ENCODE measurements at places on chromosomes 2 and 18.
A peak's percentile ranks its signal among the peaks of the same experiment; 100 is the strongest.

DNA sequence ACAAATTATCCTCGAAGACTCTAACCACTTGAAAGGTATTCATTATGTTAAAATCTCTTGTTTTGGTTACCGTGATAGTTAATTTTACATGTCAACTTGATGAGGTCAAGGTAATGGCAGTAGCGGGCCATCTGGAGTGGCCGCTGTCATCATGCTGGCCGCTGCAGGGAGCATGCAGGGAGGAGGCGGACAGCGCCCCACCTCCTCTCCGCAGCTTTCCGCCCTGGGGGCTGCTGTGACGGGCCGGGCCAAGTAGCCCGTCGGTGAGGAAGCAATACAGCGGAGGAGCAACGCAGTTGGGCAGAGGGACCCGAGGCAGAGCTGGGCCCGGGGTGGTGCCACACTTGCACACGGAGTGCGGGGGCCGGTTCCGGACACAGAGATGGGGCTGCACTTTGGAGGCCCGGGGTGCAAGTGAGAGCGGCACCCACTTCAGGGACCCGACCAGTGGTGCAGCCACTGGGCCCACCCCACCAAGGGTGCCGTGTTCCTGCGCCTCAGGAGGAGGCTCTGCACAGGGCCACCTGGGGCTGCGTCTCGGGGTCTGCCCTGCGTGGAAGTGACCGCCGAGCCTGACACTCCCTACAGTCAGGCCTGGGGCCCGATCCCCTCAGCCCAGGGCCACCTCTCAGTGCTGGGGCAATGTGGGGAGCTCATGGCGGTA lies 452.4 kb downstream of the LRATD1 start:
- no peak for DNase-seq

DNA sequence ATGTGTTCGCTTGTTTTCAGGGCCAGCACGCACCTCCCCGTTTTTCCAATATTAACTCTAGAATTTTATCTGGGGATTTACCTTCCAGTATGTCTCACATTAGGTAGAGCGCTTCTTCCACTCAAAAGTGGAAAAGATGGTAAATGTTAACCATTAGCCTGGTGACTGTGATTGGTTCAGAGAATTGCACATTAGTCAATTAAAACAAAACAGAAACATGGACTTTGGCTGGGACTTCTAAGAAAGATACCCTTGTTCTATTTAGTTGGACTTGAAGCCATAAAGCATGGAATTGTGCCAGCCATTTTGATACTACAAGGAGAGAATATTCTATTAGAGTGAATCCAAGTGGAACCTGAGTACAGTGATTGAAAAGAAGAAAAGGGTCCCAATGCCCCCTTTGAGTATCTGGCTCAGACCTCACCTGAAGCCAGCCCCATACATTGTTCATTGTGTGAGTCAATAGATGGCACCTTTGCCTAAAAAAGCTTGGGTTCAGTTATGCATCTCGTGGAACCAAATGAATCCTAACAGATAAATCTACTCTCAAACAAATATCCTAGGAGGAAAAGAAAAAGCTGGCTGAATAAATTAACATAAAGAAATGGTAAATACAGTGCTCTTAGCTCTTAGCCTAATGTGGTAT lies 354.3 kb downstream of the IRS1 start:
- DNase-seq = peak; percentile 26

DNA sequence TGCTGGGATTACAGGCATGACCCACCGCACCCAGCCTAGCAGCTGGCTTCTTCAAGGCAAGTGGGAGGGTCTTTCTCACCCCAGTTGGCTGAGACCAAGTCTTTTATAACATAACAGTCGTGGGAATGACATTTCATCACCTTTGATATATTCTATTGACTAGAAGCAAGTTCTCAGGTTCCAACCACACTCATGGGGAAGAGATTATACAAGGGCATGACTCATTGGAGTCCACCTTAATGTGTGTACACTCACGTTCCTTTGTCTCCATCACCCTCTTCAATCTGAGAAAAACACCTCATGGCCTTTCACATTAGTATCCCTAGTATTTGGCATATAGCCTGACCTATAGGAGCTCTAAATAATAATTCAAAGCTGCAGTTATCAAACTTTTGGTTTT lies 2.8 kb upstream of the BBS5 start:
- DNase-seq = no peak

DNA sequence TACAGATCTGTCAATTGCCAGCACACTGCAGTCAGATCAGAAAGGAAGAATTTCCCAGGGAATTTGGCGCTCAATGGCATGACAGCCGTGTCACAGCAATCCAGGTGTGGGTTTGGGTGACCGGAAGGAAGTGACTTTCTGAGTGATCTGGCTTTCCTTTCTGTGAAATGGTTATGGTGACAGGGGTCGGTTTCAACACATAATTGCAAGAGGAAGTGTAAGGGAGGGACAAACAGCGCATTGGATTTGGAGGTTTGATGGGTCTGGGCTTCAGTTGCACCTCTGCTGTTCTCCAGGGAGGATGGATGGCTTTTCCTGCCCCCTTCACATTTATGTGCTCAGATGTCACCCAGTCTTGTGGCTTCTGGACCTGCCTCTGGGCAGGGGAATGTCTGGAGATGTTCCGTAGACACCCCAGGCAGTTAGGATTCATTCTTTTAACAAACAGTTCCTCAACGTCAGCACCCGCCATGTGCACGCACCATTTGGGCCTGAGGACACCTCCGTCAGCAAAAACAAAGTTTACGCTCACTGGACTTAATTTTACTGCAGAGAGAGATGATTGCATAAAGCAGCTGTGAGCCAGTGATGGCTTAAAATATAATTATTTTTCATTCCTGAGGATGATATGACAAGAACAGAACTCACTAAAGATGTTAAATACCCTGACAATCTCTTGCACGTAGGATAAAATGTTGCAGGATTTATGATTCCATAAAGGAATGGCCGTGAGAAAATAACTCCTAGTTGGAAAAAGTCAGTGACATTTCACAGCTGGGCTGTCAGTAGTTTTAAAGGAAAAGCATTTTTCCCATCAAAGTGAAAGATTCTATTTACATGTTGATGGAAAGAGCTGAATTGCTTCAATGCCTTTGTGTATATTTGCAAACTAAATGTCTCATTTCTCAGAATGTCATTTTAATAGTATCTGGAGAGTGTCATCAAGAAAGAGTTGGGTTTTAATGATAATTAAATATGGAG lies 36.9 kb downstream of the MBP start:
- no peak for DNase-seq

GRCh38 chr2:160208655-160209515 lies 8.8 kb upstream of the ITGB6 start:
- no peak for DNase-seq

DNA sequence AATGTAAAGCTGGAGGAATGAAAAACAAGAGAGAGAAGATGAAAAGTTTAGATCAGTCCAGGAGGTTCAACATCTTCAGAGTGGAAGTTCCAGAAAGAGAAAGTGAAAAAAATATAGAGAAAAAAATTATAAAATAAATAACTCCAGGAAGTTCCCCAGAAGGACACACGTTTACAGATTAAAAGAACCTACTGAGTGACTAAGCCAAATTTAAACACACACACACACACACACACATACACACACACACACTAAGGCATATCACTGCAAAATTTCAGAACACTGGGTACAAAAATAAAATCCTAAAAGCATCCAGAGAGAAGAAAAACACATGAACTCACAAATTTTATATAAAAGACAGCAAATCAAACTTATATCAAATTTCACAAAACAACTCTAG lies 85.9 kb upstream of the PMAIP1 start:
- no peak for DNase-seq

- peak; percentile 45 for DNase-seq
Measured at GRCh38 chr2:118197011-118197675, 108.9 kb downstream of the INSIG2 start.

GRCh38 chr18:3538954-3539617 lies 89.1 kb downstream of the TGIF1 start:
- peak; percentile 24 for DNase-seq

GRCh38 chr2:204795156-204795555 lies 249.9 kb downstream of the PARD3B start:
- no peak for DNase-seq

DNA sequence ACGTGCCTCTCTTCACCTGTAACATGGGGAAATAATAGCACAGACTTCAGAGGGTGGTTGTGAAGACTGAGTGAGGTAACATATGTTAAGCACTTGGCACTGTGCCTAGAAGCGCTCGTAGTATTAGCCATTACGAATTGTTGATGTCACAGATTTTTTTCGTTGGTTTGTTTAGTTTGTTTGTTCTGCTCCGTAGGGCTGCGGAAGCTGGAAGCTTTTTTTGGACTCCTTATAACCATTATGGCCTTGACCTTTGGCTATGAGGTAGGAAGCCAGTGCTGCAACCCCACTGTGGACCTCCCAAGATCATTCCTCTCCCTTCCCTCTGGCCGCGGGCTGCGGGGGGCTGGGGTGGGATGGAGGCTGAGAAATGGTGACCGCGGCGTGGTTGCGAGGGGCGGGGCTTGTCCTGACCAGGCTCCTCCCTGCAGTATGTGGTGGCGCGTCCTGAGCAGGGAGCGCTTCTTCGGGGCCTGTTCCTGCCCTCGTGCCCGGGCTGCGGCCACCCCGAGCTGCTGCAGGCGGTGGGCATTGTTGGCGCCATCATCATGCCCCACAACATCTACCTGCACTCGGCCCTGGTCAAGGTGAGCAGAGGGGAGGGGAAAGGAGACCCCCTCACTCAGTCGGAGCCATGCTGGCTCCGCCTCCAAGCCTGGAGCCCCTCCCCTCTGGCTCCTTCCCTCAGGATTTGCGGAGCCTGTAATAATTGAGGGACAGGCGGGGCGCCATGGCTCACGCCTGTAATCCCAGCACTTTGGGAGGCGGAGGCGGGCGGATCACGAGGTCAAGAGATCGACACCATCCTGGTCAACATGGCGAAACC lies 5.5 kb downstream of the SLC11A1 start:
- no peak for DNase-seq

DNA sequence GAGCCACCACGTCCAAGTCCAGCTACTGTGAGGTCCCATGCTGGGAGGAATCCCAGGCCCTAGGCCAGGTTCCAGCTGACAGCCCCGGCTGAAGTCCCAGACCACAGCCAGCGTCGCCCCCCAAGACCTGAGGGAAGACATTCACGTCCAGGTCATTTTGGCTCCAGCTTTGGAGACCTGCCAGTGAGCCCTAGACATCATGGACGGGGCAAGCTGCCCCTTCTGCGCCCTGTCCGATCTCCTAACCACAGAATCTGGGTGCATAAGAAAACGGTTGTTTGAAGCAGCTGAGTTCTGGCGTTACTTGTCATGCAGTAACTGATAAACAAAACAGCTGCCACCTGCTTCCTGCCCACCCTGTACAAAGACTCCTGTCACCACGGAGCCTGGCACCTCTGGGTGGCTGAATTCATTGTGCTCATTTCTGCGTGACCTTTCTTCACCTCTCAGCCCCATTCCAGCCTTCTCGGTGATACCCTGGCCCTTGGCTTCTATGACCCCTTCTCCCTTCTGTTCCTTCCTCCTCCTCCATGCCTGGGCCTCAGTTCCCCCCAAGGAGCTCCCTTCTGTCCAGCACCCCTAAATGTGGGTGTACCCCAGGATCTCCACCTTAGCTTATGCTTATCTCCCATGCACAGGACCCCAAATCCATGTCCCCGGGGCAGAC lies 72.6 kb upstream of the SMAD7 start:
- no peak for DNase-seq

- no peak for DNase-seq
Measured at GRCh38 chr2:104539649-104540048, 314.3 kb upstream of the POU3F3 start.

GRCh38 chr2:119122663-119123062 lies 35.9 kb downstream of the C1QL2 start:
- DNase-seq = no peak

GRCh38 chr2:215615803-215616174 lies 179.9 kb upstream of the FN1 start:
- DNase-seq = no peak
